ENCODE measurements at places on chromosomes 6 and 20.

GRCh38 chr6:2220154-2220553, 25.3 kb downstream of the GMDS start:
- no peak for DNase-seq

GRCh38 chr6:36865835-36866234, 8.8 kb downstream of the PPIL1 start:
- no peak for DNase-seq

DNA sequence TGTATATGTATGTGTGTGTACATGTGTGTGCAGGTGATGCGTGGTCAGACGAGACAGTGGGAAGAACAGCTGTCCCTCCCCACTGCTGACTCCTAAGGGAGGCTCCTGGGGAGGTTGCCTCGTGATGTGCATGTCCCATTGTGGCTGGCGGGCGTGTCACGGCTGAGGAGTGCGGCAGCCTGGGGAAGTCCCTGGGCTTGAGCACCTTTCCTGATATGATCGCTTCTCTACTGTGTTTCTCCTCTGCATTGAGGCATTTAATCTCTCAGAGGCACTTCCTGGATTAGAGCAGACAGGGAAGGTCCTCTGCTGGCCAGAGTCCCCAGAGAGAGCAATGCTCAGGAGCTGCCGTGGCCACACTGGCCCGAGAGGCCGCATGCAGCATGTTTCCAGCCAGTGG, 11.4 kb downstream of the NPBWR2 start:
- no peak for DNase-seq

GRCh38 chr6:139017227-139017626, 11.3 kb upstream of the ABRACL start:
- no peak for DNase-seq

DNA sequence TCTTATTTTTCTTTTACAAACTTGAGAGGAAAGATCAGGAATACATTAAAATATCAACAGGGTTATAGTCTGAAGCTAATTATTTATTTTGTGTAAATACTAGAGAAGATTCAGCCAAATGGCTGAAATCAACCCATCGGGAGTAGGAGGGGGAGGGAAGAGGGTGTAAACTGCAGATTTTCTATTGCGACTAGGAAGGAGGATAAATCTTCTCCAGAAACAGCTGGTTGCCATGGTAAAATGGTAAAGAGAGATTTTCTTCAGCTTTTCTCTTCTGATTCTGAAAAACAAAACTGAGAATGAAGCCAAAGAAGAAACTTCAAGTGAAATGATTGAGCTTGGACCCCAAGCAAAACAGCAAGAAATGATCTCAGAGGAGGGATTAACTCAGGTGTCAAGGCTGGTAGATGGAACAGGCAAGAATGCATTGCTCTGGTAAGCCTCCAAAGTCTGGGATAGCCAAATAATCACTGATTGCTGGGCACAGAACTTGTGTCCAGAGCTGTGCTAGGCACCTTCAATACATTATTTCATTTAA, 193.5 kb upstream of the SPTLC3 start:
- no peak for DNase-seq

All from tibial artery (tissue), 4 donors.